ENCODE measurements at places on chromosomes 3 and 15. TPM values are rescaled to one million over a fixed set of nuclear protein-coding genes. Genes with fewer than 3 reads are reported as not detected.

ARPIN gene
- total RNA-seq = 6.2 TPM

XIRP1 gene
- total RNA-seq = not detected

LINGO1 gene
- total RNA-seq = 0.86 TPM

TNFSF10 gene
- 45.3 TPM for total RNA-seq

SEMA3G gene
- 0.93 TPM for total RNA-seq

INTS14 gene
- total RNA-seq = 14.3 TPM

ARNT2 gene
- total RNA-seq = 0.45 TPM
